NCI-H2171 treated with DMSO at 0.1 percent for 48 hours (cell line): ENCODE measurements at places on chromosomes 12 and 14.

GRCh38 chr12:8906266-8907180 lies 7.8 kb upstream of the PHC1 start:
- DNase-seq = no peak

GRCh38 chr12:32120419-32120818 lies 13.8 kb downstream of the BICD1 start:
- DNase-seq = no peak

- DNase-seq = no peak
These were observed 9.7 kb upstream of the CCDC197 start for GRCh38 chr14:93987376-93987775.

DNA sequence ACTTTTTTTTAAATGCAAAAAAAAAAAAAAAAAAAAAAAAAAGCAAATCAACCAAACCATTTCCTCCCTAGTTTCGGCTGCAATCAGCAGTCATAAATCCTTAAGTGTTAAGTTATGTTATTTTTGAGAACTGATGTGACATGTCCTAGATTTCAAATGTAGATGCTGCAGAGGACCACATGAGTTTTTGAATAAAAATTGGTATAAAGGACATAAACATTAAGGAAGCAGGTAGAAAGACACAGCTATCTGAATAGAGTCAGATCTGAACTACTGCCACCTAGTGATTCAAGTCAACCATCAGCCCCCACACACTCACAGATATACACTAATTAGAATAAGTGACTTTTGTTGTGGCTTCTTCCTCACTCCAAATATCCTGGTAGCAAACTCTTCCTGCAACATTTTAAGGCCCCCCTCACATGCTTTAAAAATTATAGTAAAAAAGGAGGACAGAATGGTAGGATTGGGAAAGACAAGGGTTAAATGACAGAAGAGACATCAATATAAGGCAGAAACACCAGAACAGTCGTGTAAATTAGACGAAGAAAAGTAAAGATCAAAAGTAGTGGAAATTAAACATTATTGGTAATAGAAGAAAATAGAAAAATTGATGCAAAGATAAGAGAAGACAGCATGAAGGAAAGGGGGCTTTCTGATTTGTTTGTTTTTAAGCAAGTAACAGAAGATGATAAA lies 394.5 kb upstream of the ATP2B1 start:
- DNase-seq = peak; percentile 25

DNA sequence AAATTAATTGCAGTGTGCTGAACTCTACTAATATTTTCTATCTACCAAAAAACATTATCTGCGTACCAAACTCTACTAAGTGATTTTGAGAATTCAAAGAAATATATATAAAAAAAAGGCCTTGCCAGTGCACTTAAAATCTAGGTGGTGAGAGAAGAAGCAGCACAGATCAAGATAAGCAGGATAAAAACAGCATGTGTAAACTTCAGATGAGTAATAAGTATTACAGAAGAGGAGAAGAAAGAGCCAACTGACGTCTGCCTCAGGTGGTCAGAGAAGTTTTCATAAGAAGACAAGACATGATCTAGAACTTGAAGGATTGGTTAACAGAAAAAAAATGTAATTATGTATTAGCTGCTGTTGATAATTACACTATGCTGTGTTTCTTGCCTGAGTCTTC lies 166.4 kb downstream of the DUSP6 start:
- DNase-seq = no peak

DNA sequence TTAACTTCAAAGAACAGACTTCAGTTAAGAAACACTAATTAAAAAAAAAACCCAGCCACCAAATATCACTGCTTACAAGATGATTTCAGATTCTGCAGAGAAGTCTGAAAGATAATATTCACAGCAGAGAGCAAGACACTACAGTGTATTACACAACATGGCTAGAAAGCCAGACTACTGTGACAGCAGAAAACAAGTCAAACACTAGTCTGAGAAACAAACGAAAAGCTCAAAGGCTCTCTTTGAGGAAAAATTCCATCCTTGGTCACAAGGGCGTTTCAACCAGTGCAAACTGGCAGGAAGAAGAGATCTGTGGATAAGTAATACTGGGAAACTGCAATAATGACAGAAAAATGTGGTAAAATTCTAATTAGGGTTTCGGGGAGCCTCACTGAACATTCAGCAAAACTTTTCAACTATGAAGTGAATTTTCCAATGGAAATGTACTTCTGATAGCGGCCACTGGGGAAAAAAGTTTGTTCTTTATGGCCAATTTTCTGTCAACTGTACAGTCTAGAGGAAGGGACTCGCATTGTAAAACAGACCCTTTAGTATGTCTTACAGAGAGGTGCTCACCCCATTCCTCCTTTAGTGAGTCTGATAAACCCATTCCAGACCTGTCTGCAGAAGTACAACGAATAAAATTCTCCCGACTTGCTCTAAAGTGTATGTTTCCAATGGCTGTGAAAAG lies 50.4 kb downstream of the ACADS start:
- DNase-seq = no peak
